ENCODE measurements at places on chromosomes 1 and 21.
A peak's percentile ranks its signal among the peaks of the same experiment; 100 is the strongest.

GRCh38 chr21:14356746-14357145 lies 26.2 kb downstream of the HSPA13 start:
- no peak for DNase-seq

GRCh38 chr1:204828352-204828850 lies 42.3 kb upstream of the NFASC start:
- DNase-seq, result peak; percentile 87

GRCh38 chr1:48216941-48217340 lies 5.6 kb upstream of the SLC5A9 start:
- DNase-seq, result no peak

GRCh38 chr1:48761411-48761810 lies 15.3 kb downstream of the BEND5 start:
- DNase-seq, result no peak

GRCh38 chr1:115134850-115135480 lies 45.7 kb upstream of the TSPAN2 start:
- DNase-seq, result peak; percentile 66

- no peak for DNase-seq
Observed at GRCh38 chr1:1067860-1068516, 6.1 kb downstream of the RNF223 start.

DNA sequence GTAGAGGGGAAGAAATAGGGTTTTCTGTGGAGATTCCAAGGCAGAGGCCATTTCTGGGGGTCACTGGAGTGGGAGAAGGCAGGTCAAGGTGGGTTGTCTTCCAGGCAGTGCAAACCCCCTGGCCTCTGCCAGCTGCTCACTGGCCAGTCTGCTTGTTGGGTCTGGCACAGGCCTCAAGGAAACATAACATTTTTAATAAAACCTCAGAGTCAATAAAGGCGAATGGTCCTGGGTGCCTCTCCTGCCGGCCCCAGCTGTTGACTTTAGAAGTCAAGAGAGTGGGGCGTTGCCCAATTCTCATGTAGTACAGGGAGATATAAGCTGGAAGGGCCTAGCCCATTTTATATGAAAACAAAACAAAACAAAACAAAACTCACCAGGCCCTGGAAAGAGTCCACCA lies 36.6 kb downstream of the RUNX3 start:
- DNase-seq, result no peak

DNA sequence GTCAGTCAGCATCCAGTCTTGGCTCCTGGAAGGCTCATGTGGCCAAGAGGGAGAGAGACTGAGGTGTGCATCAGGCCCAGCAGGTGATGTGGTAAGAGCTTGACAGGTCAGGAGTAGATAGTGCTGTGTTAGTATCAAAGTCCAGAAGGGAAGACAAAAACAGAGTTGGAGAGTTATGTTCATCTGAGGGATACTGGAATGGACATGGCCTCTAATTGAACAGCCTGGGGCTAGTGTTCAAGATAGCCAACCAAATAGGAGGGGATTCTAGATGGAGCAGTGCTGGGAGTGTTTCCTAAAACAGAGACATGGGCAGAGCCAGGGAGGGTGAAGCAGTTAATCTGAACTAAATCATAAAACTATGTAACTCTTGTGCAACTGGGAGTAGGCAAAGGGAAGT lies 120.7 kb upstream of the MARK1 start:
- no peak for DNase-seq

DNA sequence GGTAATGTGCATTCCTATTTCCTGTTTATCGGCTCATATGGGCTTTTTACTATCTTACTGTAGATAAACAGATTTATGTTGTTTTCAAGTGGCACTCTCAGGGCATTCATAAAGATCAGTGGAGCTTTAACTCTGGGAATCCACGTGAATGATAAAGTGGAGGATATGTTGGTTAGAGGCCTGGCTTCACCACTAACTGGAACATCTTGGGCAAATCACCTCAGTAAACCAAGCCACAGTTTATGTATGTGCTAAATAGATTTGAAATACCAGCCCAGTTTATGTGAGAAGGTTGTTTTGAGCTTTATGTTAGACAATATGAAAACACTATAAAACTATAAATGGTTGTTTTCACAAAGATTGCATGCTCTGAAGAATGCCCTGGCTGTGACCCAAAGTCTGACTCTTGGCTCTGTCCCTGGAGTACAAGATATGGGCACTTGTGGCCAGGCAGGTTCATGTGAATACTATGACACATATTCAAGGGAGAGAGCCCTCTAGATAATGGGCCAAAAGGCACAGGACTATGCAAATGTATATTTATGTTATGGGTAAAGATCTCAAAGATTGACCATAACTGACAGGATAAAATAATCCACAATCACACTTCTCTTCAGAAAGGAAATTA lies 36.7 kb downstream of the FAM163A start:
- DNase-seq, result no peak

DNA sequence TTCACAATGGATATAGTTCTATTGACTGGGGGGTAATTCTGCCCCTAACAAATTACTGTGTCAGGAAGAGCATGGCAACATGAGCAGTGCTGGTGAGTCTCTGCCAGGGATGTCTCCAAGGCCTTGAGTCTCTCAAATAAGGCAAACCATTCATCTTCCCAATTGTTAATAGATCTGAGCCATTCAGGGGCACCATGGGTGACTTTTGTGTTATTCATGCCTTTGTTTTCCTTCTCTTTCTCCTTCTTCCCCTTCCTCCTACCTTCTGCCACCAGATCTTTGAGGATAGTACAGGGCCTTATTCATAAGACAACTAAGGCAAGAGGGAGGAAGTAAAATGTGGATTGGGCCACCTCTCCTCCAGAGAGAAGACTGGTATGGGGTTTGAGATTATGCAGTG lies at the start of gene RGSL1:
Gene RGSL1, plus strand, starts transcription at position 60 of the 400 bp plus-strand sequence. Its CDS starts 20 bp downstream, at position 80.
- DNase-seq, result no peak

DNA sequence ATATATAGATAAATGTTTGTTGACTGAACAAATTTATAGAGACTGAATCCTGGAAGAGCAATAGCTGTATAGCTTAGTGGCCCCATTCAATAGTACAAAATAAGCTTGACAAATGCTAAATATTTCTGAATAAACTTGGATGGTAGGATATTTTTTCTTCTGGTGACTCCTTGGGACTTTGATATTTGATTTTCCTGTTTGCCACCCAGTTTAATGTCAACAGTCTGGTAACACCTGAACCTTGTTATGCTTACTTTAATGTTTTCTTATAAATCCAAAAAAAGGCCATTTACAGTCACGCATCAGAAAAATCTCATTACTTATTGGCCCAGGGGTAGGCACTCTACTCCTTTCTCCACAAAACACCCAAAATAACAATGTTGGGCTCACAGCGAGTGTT lies 30.8 kb downstream of the WDR64 start:
- DNase-seq, result no peak

GRCh38 chr1:212119397-212119837 lies 83.9 kb downstream of the DTL start:
- no peak for DNase-seq

DNA sequence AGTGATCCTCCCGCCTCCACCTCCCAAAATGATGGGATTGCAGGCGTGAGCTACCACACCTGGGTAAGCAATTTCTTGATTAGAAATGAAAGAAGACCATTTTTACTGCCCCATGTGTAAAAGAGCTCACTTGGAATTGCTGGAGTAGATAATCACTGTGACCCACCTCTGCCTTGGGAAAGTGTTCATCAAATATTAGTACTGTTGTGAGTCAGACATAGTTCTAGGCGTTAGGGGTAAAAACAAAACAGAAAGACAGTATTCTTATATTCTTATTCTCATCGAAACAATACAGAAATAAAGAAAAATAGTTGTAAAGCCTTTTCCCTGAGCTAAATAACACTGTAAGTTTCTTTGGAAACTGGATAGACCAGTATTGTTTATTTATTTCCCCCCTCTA lies 36.2 kb downstream of the CELF3 start:
- DNase-seq, result no peak

GRCh38 chr1:193589597-193590040 lies 403.2 kb upstream of the B3GALT2 start:
- no peak for DNase-seq

- DNase-seq, result no peak
Observed at GRCh38 chr21:42599962-42600361, 53.5 kb upstream of the PDE9A start.

- DNase-seq, result no peak
Observed at GRCh38 chr1:209455145-209455544, 128.4 kb upstream of the CAMK1G start.

DNA sequence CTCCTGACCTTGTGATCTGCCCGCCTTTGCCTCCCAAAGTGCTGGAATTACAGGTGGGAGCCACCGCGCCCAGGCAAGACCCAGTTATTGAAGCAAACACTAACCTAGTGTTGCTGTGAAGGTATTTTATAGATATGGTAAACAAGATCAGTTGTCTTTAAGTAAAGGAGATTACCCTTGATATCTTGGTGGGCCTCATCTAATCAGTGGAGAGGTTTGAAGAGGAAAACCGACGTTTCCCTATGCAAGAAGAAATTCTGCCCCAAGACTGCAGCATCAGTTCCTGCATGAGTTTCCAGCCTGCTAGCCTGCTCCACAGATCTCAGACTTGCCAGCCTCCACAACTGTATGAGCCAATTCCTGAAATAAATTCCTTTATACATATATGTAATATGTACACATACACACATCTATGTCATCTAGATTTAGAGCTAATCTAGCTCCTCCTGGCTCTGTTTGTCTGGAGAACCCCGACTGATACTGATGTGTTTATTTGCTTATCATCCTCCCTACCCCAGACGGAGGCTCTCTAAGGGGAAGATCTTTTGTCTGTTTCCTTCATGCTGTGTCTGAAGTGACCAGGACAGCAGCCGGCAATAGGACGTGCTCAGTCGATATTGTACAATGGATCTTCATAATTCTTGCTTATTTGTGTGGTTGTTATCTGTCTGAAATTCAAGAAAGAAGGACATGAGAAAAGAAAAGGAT lies 90.9 kb downstream of the IER5 start:
- DNase-seq, result no peak

GRCh38 chr21:29130270-29130969 lies at the start of gene MAP3K7CL:
TSS of gene MAP3K7CL (plus strand) at chr21:29130644. CDS start at chr21:29133345, 2,701 bp downstream.
- peak; percentile 81 for DNase-seq

- DNase-seq, result no peak
Observed at GRCh38 chr1:9018333-9018732, 7.9 kb downstream of the SLC2A7 start.

DNA sequence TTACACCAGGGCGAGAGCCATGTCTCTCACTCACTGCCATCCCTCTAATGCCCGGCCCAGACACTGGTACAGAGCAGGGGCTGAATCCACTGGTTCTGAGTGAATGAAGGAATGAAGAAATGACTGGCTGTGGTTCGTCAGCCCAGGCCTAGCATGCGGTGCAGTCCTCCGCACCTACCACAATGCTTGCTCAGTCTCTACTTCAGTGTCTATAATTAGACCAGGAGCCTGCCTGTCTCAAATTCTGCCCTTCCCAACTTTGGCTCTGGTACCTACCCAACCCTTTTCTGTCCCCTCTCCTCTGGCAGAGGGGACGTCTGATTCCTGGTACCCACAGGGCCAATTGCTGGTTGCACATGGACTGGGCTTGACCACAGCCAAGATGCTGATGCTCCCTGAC lies 118.2 kb upstream of the GRIK3 start:
- no peak for DNase-seq

GRCh38 chr1:36934061-36934460 lies 100.3 kb downstream of the GRIK3 start:
- no peak for DNase-seq
